ENCODE measurements at places on chromosomes 16 and 17.

DNA sequence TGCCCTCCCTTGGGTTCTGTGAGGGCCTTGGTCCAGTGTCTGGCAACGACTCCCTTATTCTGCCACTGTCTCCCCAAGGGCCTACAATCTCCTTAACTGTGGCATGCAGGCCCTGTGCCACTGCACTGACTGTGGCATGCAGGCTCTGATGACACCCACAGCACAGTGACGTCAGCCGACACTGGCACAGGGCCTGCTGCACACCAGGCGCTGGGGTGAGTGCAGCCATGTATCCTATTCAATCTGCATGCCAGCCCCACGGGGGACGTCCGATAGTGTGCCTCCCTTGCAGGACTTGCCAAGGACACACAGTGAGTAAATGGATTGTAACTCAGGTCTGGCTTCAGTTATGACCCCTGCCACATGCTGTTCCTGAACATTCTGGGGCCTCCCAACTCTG lies 39.8 kb upstream of the RASD1 start:
- DNase-seq = no peak

DNA sequence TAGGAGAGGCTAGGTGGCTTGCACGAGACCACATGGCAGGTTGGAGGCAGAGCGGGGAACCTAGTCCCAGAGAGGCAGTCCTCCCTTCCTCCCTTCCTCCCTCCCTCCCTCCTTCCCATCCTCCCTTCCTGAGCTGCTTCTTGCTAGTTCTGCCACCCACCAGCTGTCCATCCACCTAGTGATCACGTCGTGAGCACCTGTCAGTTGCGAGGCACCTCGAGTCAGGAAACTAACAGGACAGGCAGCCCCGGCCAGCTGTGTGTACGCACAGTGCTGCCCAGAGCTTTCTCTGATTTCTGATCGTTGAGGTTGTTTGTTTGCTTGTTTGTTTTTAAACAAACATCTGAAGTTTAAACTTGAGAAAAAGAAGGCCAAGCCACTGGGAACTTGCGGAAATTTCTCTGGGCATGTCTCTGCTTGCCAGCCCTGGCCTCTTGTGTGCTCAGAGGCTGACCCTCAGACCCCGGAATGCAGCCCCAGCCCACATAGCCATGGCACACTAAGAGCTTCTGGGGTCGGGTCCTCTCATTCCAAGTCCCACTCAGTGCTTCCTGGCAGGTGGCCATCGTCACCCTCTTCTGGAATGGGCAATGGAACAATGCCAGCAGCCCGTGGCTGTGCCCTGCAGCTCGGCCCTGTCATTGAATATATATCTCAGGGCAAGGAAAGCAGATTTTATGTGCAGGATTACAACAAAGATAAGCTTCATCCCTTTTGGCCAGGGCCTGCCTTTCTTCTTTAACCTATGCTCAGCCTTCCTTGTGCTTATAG lies 174.0 kb downstream of the KATNIP start:
- DNase-seq = no peak

DNA sequence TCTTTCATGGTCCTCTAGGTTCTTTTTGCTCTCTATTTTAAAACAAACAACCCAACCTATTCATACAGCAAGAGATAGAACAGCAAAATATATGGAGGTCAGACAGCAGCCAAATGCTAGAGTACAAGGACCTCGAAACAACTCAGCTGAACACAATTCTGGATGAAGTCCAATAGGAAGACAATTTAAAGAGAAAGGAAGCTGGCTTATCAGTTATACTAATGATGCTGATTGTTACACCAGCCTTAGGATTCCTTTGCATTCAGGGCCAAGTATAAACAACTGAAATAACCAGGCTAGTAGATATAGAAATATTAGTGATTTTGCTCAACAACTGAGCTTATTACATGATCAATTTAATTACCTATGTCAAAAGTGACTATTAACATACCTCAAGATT lies 2.5 kb downstream of the SSH2 start:
- DNase-seq = no peak

GRCh38 chr17:37813751-37814150 lies 68.9 kb upstream of the HNF1B start:
- DNase-seq = no peak

- DNase-seq = no peak
These were observed 12.0 kb downstream of the ARHGEF15 start for GRCh38 chr17:8322061-8322460.

- no peak for DNase-seq
These were observed 103.6 kb downstream of the GSG1L start for GRCh38 chr16:27959914-27960313.

- no peak for DNase-seq
These were observed 13.6 kb upstream of the GGA2 start for GRCh38 chr16:23523876-23524385.

DNA sequence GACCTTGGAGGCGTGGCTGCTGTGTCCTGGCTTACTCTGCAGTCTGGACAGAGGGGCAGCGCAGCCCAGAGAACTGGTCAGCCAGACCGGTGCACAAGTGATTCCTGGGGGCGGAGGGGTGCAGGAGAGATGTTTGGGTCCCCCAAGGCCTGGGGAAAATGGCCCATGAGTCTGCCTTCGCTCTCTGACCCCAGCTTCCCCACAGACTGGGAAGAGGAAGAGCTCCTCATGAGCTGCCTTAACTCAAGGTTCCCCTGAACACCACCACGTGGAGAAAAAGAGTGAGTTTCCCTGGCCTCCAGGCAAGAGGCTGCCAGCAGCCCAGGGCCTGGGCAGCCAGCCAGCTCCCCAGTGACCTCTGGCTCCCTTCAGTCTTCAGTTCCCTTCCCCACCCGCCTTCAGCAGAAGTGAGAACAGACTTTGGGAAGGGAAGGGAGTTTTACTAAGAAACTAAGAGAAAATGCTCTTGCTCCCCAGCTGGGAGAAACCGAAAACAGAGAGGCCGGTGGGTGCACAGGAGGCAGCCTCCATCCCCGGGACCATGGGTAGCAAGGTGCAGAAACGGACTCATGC lies 2.0 kb upstream of the C17orf99 start:
- DNase-seq = no peak

DNA sequence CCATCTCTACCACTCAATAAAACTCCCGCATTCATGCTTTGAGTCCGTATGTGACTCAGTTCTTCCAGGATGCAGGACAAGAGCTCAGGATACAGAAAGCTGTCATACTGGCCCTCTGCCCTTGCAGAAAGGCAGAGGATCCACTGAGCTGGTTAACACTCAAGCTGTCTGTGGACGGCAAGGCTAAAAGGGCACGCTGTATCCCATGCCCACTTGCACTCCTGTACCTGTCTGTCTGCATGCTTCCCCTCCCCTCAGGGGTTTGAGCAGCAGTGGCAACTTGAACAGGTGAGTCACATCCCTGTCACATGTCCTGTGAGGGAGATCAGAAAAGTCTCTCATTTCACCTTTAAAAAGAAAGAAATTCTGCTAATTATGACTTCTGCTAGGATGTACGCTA lies 293.8 kb downstream of the HS3ST3B1 start:
- no peak for DNase-seq

- DNase-seq = no peak
These were observed 20.9 kb downstream of the ZFHX3 start for GRCh38 chr16:73026754-73027684.

DNA sequence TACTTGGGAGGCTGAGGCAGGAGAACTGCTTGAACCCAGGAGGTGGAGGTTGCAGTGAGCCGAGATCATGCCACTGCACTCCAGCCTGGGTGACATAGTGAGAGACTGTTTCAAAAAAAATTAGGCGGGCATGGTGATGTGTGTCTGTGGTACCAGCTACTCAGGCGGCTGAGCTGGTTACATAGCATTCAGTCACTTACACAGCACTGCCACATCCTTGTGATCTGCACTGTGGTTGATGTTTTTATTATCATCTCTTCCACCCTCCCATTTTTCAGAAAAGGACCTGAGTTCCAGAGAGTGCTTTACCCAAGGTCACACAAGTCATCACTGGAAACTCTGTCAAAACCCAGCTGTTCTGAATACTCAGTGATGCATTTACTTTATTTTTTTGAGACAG lies 14.8 kb upstream of the KPNB1 start:
- no peak for DNase-seq

GRCh38 chr17:50491505-50491904 lies 12.8 kb downstream of the RSAD1 start:
- no peak for DNase-seq

- no peak for DNase-seq
These were observed 105.8 kb upstream of the CDH5 start for GRCh38 chr16:66260522-66261254.

GRCh38 chr16:12484972-12485371 lies 318.7 kb downstream of the CPPED1 start:
- DNase-seq = no peak

- DNase-seq = peak; percentile 35
These were observed 17.2 kb downstream of the SLC7A6 start for GRCh38 chr16:68281368-68282063.

- DNase-seq = no peak
These were observed 19.6 kb upstream of the P2RX1 start for GRCh38 chr17:3935825-3936355.

GRCh38 chr16:57689762-57690558 lies 4.6 kb upstream of the DRC7 start:
- peak; percentile 19 for DNase-seq

GRCh38 chr16:31148281-31148728 lies 1.6 kb downstream of the PRSS36 start:
- DNase-seq = no peak

- no peak for DNase-seq
These were observed 18.6 kb downstream of the GRIN2C start for GRCh38 chr17:74840989-74841666.

Data from CD4-positive, alpha-beta T cell treated with Interleukin-2 at 100 ng/mL for 4 hours (primary cell).